ENCODE measurements at places on chromosomes 16 and 17. TPM values are rescaled to one million over a fixed set of nuclear protein-coding genes. Genes with fewer than 3 reads are reported as not detected.

FOXC2 gene
- 3.3 TPM for total RNA-seq

ACSM2B gene
- total RNA-seq: not detected

TBC1D3K gene
- not detected for total RNA-seq

DNA sequence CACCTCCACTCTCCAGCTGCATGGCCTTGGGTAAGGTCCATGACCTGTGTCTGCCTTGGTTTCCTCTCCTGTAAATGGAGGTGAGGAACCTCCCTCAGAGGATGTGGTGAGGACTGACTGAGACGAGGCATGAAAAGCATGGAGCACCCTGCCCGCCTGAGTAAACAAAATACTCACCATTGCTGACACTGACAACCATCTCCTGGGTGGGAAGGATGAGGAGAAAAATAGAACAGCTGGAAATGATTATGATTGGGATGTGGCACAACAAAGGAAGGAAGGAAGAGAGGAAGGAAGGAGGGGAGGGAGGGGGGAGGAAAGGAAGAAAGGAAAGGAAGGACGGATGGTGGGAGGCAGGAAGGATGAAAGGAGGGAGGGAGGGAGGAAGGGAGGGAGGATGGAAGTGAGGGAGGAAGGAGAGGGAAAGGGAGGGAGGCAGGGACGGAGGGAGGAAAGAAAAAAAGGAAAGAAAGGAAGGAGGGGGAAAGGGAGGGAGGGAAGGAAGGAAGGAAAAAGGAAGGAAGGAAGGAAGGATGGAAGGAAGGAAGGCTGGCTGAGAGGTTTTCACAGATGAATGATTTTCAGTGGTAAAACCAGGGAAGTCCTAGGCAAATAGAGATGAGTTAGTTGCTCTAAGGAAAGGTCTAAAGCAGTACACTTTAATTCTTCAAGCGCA lies 276.5 kb upstream of the XYLT1 start:
- no peak for DNase-seq

- peak; percentile 77 for DNase-seq
Observed at GRCh38 chr17:8954339-8954738, 11.2 kb downstream of the PIK3R5 start.

- DNase-seq: no peak
Observed at GRCh38 chr17:28159924-28160323, 117.4 kb downstream of the NLK start.

GRCh38 chr16:27495191-27495590 lies 54.5 kb downstream of the GTF3C1 start:
- DNase-seq: no peak
